Dermis blood vessel endothelial cell (primary cell): ENCODE measurements at places on chromosomes 7 and 10.

DNA sequence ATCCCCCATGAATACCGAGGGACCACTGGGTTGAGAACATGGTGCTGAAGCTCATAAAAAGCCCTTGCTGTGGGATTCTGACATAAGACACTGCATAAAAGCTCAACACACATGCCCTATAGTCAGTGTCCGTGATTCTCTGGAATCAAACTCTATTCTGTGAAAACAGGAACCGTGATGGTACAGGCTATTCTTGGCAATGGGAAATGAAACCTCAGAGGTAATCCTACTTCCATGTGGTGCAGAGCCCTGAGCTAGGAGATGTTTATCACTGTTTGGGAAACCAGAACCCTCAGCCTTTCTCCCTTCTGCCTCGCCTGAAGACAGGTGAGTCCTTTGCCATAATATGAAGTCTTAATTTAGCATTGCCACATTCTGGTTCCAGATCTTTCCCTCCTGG, 80.8 kb upstream of the PRSS1 start:
- no peak for DNase-seq

DNA sequence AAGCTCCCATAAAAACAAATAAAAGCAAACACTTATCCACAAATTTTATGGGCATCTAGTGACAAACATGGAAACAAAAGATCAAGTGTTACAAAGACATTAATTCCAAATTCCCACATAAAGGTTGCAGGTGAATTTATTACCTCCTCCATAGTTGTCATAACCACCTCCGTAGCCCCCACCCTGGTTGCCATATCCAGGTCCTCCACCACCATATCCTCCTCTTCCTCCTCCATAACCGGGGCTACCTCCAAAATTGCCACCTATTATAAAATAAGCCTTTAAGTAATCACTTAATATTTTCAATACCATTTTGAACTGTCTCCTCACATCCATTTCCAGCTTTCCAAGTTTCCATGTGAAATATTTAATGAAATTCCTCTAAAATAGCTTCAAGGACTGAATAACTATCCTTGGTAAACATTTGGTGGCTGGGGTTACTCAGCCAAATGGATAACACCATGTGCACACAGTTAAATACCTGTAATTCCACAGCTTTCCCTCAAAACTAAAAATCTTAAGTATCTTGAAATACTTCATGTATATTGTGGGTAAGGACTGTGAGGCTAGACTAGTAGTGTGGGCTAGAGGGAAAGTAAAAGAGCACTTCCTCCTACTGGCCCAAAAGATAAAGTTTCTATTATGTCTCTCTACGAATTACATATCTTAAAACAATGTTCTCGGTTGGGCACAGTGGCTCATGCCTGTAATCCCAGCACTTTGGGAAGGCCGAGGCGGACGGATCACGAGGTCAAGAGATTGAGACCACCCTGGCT, 6.9 kb downstream of the HNRNPA2B1 start:
- no peak for DNase-seq

DNA sequence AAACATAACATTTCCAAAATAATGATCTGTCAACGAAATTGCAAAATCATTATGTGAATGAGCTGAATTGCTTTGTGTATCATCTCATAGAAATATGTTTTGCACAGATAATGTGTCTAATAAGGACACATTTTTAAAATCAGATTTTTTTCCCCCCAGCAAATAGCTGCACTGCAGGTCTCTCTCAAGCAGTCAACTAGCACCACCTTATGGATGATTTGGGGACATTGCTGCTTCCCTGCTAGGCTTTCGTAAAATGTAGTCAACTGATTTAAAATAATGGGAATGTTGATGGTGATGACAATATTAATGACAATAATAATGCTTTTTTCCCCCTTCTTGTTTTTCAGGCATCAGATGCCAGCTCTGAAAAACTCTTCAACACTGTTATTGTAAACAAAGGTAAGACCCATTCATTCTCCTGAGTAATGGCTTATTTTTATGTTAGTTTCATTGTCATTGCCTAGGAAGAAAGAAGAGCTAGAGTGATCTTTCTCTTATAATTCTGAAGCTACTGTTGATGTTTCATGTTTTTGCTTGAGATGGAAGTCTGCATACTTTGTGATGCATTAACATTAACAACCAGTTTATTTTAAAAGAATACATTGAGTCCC, 433.6 kb upstream of the GALNT17 start:
- DNase-seq, result peak; percentile 65

GRCh38 chr7:151806204-151806603, 70.7 kb downstream of the PRKAG2 start:
- DNase-seq, result no peak

GRCh38 chr7:96118449-96119001, 203.4 kb downstream of the SLC25A13 start:
- no peak for DNase-seq

DNA sequence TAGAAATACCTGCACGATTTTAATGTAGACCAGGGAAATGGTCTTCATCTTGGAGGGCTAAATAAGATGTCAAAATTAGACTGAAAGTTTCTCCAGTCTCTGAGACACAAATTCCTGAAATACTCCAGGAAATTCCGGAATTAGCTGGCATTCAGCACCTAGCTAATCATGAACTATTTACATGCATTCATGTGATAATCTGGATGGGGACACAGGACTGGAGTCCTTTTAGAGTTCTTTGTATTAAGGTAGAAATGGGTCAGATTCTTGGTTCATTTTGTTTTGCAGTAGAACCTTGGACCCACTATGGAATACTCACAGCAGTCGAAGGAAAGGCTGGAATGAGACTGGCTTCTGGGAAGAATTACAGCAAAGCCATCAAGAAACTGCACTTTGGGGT, 65.3 kb upstream of the MDFIC start:
- DNase-seq, result peak; percentile 62

DNA sequence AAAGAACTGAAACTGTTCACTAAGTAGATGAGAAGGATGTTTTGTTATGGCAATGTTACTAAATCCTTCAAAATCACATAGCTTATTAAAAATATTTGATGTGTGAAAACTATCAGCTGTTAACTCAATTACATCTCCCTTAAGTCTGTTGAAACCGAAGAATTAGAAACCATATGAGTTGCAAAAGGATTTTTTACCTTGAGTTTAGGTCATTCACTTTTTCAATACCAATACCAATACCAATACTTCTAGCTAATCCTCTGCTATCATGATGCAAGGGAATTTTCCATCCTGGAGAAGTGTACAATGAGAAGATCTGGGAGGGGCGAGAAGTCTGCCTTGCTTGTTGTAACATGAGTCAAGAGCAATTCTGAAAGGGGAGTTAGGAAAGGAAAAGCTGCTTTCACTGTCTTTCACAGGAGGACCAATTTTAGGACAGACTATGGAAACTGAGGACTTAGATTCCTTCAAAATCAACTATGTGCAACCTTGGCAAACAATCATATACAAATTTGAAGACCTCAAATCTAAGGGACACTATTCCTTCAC, 199.7 kb downstream of the IMMP2L start:
- DNase-seq, result no peak

DNA sequence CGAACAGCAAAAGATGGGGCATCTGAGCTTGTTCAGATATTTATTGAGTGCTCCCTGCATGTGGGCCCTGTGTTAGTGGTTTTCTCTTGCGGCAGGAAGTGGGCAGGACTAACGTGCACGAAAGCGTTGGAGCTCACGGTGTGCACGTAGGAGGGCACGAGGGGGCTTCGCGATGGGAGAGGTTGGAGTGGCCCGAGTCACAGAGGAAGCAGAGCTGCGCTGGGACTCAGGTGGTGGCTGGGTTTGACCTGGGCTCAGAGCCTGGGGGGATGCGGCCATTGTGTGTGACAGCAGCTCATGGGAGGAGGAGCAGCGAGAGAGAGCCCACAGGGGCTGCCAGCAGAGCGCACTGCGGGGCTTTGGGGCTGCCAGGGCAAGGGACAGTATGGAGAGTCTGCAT, 7.7 kb downstream of the ZSCAN25 start:
- DNase-seq, result no peak

GRCh38 chr10:120942806-120943413, 91.7 kb downstream of the WDR11 start:
- peak; percentile 87 for DNase-seq

GRCh38 chr10:56763090-56763489, 402.0 kb upstream of the ZWINT start:
- DNase-seq, result no peak

GRCh38 chr7:152313831-152314604, 121.8 kb downstream of the KMT2C start:
- DNase-seq, result peak; percentile 96

DNA sequence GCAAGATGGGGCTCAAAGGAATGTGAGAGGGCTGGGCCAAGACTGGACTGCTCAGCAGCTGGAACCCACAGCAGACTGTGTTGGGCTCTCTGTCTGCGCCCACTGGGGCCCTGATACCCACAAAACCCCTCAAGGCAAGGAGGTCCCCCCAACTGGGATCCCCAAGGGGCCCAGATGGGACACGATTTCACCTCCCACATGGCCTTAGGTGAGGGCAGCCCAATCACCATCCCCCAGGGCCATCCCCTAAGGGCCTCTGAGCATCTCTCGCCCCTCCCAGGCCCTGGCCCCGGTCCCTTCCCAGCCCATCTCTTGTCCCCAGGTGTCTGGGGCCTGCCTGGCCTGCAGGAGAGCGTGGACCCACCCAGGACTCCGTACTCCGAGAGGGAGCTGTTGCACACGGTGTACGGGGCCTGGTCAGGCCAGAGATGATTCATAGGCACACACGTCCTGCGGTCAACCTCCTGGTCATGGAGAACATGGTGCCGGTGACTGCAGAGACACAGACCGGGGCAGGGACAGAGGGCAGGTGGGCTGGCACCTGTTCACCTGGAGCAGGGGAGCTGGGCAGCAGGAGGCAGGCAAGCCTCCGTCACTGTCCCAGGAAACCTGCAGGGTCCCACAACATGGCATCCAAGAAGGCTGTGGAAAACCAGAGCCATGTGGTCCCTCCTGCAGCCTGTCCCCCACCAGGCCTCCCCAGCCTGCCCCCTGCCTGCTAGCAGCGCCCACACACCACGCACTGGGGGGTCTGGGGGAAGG, 21.6 kb downstream of the OGDHL start:
- no peak for DNase-seq

DNA sequence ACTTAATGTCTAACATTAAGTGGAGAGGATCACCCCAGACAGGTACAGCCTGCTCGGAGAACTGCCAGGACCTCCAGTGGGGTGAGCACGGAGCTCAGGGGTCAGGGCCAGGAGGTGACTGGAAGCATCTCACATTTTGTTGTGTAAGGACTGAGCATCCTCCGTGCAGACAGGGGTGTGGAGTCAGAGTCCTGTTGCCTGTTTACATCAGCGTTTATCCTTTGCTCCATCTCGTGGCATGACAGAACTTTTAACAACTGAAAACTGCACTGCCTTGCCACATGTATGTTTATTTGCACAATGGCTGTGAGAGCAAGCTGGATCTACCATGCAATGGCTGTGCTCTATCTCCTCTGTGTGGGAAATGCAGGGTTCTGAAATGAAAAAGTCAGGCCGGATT, 175.4 kb upstream of the AKR1E2 start:
- DNase-seq, result peak; percentile 33

DNA sequence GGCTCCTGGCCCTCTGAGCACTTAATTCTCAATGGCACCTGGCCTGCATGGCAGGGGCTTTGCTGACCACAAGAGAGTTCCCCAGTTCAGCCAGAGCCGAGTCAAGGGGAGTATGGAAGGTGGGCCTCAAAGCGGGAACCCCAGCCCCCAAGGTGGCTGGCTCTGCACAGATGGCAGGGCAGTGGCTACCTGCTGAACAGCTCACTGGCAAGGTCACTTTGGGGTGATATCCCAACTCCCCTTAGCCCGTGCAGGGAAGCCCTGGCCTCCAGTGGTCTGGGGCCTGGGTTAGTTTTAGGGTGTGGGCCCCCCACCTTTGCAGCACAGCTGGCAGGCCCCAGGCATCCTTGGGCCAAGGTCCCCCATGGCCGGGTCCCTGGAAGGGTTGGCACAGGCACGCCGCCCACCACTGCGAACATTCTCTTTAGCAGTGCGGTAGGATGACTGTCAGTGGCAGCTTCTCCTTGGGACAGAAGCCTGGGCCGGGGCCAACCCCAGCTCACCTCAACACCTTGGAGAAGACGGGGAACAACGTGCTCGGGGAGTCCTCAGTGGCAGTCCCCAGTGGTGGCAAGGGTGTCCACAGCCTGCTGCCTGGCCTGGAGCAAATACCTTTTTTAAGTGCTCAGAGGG, 36.8 kb downstream of the PPIF start:
- no peak for DNase-seq

DNA sequence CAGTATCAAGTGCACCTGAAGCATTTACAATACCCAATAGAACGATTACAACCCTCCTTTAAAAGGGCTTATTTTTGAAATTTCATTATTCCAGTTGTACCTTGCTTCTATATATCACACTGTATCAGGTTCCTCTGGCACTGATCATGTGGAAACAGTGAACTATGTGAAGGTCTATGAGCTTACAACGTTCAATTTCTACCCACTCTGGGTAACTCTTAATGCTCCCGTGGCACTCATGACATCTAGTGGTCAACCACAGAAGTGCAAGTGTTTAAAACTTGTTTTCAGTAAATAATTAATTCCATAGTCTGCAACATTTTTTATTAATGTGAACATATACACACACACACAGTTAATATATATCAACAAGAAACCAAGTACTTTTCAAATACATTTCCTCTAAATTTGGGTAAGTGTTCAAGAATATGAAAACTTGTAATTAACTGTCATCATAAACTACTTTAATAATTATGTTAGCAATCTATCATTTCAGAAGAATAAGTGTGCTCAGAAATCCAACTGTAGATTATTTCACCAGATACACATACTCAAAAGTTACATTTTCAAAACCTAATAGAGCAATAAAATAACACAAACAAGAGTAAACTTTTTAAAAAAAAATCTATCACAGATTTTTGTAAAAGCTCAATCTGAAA, 61.0 kb downstream of the MPP7 start:
- peak; percentile 82 for DNase-seq

DNA sequence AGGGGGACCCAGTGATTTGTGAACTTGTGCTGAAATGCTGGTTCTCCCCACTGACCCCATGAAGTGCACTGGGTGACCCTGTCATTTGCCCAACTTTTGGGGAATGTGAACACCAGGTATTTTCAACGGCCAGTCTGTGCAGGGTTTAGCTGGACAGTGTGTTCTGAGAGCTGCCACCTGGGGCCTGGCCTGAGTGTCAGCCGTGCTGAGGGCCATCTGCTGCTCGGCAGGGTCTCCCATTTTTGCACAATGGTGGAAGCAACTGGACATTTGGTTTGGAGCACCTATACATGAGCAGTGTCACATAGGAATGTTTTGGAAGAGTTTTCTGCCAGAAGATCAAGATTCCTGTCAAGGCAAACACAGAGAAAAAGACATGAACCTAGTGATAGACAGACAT, 5.2 kb downstream of the CHN2 start:
- no peak for DNase-seq
